ENCODE measurements at places on chromosomes 12 and 14.

GRCh38 chr12:14570231-14570630 lies 2.5 kb upstream of the PLBD1 start:
- DNase-seq = no peak

GRCh38 chr12:26044007-26044394 lies 80.8 kb downstream of the BHLHE41 start:
- DNase-seq = no peak

DNA sequence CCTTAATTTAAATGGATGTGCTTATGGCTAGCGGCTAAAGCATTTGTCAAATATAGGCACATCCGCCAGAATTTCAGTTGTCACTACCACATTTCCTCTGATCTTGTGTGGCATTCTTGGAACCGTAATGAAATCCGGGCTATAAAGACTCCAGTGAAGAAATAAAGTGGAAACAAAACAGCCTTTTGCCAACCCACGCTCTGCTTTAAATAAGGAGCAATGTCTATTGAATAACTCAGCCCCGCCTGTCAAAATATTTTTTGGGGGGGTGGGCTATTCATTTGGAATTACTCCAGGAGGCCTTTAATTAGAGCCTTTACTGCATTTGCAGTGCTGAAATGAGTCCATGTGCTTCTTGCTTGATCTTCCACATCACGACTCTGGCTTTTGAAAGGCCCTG lies 179.6 kb upstream of the RPH3A start:
- no peak for DNase-seq

- peak; percentile 46 for DNase-seq
Measured at GRCh38 chr12:70876952-70877351, 43.6 kb downstream of the PTPRR start.

DNA sequence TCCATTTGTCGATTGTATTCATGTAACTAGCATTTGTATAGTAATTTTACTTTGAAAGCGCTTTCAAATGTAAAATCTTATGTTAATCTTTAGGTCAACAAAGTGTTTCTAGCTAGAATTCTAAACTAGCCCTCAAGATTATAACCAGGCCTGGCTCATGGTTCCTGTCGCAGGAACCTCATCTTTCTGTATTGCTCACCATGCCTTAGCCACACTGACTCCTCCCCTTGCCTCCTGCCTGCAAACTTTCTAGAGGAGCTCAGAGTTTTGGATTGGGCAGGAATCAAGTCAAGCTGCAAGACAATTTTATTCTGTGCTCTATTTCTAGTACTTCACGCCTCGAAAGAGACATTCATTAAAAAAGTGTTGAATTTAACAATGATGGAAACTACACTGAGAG lies 99.8 kb downstream of the TGFB3 start:
- no peak for DNase-seq

- DNase-seq = no peak
Measured at GRCh38 chr12:54294152-54294952, 6.5 kb downstream of the NFE2 start.

DNA sequence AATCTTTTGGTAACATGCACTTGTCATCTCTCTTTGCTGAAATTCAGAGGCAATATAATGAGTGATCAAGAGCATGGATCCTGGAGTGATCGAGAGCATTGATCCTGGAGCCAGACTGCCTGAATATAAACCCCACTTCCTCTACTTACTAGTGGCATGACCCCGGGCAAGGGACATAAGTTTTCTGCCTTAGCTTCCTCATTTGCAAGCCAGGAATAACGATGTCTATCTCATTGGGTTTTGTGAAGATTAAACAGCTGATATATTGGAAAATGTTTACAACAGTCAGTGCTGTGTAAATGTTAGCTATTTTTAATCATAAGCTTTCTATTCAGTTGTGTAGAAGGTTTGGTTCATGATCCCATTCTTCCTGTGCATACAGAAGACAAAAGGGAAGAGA lies 2.4 kb upstream of the CSRNP2 start:
- DNase-seq = no peak

DNA sequence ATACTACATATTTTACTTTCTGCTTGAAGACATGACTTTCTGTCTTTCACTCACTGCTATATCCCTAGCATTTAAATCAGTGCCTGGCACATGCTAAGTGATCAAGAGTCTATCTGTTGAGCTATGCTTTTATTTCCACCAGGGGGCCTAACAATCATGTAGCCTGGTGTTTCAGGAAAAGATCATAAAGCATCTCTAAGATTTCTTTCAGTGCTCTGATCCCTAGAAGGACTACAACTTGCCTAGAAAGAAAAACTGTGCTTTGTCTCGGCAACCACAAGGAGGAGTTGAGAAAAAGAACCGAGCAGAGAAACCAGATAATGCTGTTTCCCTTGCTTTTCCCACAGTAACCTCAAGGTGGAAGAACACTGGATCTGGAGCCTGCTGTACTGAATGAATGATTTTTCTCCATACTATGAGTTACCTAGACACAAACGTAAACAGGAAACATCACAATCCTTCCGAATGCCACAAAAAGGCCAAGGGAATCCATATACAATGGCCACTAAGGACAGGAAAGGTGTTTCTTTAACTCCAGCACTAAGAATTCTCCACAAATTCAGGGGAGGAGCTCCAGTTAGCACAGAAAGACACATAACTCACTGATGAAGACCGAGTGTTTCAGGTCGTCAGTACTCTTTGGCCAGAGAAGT lies 1.2 kb downstream of the CRY1 start:
- peak; percentile 76 for DNase-seq

All from epithelial cell of prostate (primary cell).